ENCODE measurements at places on chromosomes 6 and 20.

DNA sequence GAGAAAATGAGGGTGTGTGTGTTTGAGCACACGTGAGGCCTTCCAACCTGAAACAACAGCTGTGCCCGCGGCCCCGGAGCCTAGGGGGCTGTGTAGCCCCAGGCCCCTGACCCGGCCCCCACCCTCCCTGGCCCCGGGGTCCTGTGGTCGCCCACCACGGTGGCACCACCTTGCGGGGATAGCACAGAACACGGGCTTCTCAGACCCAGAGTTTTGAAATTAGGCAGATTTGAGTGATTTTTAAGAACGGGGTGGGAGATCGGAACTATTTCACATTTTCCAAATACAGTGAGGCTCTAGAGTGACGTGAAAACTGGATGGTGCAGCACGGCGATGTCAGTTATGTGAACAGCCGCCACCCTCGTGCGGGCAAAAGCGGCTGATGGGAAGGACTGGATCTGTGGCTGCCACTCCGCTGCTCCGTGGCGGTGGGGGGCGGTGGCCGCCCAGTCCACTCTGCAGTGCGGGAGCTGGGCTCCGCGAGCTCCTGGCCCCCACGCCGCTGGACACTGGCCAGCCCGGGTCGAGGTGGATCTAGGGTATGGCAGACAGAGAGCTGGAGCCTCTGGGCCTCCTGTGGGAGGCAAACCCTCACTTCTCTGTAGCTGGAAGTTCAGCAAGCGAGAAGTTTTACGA lies 17.3 kb upstream of the BHLHE23 start:
- no peak for DNase-seq

DNA sequence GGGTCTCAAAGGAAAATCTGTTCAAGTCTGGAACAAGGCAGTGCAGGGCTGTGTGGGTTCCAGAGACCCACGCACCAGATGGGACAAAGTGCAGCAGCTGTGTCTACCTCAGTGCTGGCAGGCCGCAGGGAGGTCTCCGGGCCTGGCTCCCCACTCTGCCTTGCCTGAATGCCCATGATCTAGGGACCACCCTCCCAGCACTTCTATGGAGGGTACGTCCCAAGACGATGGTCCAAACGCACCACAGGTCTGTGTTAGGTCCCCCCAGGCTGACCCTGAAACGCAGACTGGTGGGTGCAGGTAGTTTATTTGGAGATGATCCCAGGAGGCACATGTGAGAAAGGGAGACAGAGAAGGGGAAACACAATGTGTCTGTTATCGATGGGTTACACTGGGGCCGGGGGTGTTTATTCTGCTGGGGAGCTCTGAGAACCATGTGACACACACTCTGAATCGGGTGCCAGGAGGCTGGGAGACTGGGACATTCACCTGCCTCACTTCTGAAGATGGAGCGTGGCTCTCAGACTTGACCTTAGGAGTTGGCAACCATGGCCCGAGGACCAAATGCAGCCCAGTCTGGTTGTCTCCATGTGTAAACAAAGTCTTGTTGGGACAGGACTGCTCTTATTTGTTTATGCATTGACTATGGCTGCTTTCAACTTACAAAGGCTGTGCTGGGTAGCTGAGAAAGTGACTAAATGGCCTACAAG lies 21.7 kb downstream of the CST9L start:
- DNase-seq = no peak

DNA sequence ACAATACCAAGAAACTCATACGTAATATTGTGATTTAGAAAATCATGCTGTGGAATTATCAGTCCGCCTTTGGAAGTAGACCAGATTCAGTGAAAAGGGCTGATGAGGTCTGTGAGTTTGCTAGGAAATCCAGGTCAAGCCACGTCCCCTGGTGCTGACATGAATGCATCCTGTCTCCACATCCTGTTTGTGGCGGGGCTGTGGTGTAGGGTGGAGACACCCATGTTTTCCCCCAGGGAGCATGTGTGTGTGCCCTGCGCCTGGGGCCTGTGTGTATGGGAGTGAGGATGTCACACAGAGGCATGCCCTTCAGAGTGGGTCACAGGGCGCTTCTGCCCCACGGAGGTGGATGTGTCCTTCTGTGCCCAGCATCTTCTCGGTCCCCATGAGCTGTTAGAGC lies 109.1 kb downstream of the SASH1 start:
- no peak for DNase-seq

- no peak for DNase-seq
These were observed 44.9 kb downstream of the ABHD12 start for GRCh38 chr20:25345721-25346120.

- DNase-seq = peak; percentile 16
These were observed 107.8 kb downstream of the MAP3K5 start for GRCh38 chr6:136684466-136684865.

GRCh38 chr6:2783188-2783963 lies 18.2 kb downstream of the WRNIP1 start:
- no peak for DNase-seq

DNA sequence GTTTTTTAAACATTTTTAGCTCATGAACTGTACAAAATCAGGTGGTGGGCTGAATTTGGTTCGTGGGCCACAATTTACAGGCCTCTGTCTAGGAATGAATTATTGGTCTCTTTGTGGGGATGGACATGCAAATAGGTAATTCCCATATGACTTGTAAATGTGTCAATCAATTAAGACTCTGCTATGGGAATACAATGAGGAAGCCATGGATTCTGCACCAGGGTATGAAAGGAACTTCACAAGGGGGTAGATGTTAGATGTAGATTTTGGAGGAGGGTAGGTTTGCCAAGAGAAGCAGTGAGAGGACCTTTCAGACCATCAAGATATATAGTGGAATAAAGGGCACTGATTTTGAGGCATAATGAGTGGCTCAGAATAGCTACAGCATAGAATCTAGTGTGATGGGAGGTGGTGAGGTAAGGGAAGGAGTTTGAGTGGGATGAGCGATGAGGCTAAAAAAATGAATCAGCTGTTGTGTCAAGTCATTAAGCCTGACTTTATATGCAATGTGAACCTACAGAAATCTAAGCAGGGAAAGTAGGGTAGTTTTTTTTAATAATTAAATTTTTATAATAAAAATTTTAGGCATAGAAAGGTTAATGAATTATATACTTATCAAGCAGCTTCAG lies 32.6 kb upstream of the RNF182 start:
- DNase-seq = no peak

GRCh38 chr20:57257701-57258453 lies 8.6 kb downstream of the BMP7 start:
- DNase-seq = no peak

DNA sequence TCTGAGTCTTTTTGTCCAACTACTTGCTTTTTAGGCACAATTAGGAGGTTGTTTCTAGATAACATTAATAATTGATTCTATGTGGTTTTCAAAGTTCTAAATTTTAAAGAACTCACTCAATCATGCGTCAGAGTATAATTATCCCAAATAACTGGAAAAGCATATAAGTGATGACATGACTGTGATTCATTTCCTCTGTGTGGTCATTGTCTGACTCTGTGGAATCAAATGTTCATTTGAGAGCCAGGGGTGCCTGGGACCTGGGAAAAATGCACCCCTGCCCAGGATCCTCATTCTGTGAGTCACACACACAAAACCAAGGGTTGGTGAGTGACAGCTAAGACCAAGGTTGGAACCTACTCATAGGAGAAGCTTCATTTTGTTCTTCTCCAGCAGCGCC lies 127.1 kb upstream of the MLIP start:
- DNase-seq = peak; percentile 97

DNA sequence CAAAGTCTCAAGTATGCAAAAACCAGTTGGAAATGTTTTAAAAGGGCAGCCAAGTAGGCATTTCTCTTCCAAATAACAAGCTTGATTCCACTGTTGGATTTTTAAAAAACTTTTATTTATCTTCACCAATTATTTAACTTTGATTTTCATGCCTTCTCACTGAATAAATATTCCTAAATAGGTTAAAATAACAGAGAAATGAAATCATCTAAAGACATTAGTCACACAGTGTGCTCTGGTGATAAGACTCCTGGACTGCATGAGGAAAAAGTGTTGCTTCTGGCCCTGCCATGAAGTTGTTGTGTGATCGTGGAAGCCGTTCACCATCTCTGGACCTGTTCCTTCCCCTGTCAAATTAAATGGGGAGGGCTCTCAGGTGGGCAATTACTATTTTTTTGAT lies 33.8 kb upstream of the IGF2R start:
- DNase-seq = peak; percentile 59

DNA sequence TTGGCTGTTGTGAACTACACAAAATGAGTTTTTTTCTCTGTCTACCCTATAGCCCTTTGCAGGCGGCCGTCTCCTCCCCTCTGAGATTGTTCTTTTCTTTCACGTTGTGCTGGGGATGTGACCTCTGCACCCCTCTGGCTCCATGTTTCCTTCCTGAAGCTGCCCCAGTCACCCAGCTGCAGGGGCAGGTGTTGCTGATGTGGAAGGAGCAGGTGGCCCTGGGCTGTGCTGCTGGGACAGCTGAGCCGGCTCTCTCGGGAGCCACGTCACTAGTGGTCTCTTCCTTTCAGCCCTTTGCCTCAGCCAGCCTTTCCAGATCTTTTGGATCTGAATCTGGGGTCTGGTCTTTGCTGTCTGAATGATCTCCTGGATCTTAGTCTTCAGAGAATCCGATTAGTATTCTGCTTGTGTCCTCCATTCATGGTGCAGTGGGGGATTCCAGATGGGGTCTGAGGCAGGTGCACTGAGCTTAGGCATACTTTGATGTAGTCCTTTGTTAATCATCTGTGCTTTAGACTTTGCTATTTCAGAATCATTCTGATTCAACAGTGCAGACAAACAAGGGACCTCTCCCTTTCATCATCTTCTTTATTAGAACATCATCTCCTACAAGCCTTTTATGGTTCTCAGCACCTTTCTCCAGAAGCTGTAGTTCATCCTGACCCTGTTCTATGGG lies 31.4 kb downstream of the TMEM181 start:
- DNase-seq = no peak

Data from fibroblast of skin of back (primary cell).